ENCODE measurements at places on chromosomes 13 and 19.

- DNase-seq: no peak
Observed at GRCh38 chr19:46021531-46022041, 1.3 kb downstream of the PGLYRP1 start.

- no peak for DNase-seq
Observed at GRCh38 chr13:108851660-108852059, 222.2 kb downstream of the MYO16 start.

DNA sequence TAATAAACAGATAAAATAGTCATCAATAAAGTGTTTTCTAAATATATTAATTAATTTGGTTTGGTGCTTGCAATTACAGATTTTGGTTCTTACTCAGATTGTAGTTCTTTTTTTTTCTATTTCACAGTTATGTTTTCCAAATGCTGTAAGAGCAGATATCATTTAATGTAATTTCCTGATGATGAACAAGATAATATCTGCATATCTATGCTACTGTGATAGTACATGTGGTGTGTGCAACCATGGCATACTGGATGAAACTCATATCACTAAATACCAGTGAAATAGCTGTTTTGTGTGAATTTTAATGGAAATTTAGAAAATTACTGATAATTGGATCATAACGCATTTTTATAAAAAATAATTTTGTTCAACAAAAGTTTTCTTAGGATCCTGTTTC, 88.8 kb upstream of the MAB21L1 start:
- DNase-seq: no peak

DNA sequence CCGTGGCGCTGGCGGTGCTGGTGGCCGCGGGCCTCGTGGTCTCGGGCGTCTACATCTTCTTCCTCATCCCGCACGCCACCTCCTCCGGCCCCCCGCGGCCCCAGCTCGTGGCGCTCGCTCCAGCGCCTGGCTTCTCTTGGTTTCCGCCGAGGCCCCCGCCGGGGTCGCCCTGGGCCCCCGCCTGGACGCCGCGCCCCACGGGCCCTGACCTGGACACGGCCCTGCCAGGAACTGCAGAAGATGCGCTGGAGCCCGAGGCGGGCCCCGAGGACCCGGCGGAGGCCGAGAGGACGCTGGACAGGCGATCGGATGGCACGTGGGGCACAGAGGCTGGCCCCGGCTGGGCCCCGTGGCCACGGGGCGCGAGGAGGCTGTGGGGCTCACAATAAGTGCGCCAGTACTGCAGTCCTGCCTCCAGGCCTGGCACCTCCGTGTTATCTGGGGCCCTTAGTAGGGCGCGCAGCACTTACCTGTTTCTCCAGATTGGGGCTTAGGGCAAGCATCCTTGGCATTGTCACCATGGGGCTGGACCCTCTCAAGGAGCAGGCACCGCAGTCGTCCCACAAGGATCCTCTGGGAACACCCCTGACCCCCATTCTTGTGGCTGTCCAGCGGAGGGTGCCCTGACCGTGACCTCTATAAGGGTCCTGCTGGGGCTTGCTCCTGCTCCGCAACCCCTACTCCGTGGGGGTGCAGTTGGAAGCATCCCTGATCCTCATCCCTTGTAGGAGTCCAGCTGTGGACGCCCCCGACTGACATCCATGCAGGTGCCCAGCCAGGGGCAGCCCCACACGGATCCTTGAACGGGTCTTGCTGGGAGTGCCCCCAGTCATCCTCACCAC, 1.5 kb downstream of the RNF225 start:
- no peak for DNase-seq

GRCh38 chr13:25912961-25913360, 138.9 kb downstream of the SHISA2 start:
- DNase-seq: no peak

Measured in NCI-H1092 (cell line).